ENCODE measurements at places on chromosomes 4 and X. TPM values are rescaled to one million over a fixed set of nuclear protein-coding genes. Genes with fewer than 3 reads are reported as not detected.

Gene TDO2
- not detected for total RNA-seq

DNA sequence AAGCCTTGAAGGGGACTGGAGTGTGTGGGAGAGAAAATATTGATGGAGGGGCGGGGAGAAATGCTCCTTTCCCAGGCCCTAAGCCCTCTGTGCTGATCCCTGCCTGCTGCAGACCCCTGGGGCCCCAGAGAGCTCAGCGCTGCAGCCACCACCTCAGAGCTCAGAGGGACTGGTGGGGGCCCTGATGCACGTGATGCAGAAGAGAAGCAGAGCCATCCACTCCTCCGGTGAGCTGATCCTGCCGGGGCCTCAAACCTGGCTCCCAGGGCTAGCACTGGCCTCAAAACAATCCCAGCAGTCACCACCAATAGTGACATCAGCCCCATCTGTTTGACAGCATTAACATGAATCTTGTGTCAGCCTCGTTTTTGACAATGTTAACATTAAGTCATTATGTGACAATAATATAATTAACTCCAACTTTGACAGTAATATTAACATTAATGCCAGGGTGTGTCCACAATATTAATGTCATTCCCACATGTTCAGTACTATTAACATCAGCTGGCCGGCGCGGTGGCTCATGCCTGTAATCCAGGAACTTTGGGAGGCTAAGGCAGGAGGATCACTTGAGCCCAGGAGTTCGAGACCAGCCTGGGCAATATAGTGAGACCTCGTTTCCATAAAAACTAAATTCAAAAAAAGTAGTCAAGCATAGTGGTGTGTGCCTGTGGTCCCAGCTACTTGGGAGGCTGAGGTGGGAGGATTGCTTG is 5.8 kb downstream of the WAS start:
- DNase-seq: no peak

- peak; percentile 10 for DNase-seq
Measured at GRCh38 chr4:174538123-174538875, 16.0 kb upstream of the HPGD start.

DNA sequence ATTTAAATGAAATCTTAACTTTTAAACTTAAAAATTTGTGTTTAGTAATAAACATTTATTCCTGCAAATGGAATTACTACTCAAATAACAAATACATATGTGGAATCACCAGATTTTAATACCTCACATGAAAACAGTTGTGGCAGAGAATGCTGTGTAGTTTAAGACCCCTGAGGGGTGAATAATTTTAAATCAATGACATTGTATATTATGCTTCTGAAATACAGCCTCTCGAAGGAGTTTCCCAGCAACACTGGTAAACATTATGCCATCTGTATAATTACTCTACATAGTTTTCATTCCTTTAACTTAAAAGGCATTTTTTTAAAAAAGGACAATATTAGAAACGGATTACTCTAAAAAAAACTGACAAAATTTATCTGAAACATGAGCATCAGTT is 2313.3 kb downstream of the ARAP2 start:
- DNase-seq: no peak

- no peak for DNase-seq
Measured at GRCh38 chr4:71697031-71697430, 86.8 kb downstream of the GC start.

- DNase-seq: no peak
Measured at GRCh38 chr4:54317690-54318089, 88.6 kb downstream of the PDGFRA start.

DNA sequence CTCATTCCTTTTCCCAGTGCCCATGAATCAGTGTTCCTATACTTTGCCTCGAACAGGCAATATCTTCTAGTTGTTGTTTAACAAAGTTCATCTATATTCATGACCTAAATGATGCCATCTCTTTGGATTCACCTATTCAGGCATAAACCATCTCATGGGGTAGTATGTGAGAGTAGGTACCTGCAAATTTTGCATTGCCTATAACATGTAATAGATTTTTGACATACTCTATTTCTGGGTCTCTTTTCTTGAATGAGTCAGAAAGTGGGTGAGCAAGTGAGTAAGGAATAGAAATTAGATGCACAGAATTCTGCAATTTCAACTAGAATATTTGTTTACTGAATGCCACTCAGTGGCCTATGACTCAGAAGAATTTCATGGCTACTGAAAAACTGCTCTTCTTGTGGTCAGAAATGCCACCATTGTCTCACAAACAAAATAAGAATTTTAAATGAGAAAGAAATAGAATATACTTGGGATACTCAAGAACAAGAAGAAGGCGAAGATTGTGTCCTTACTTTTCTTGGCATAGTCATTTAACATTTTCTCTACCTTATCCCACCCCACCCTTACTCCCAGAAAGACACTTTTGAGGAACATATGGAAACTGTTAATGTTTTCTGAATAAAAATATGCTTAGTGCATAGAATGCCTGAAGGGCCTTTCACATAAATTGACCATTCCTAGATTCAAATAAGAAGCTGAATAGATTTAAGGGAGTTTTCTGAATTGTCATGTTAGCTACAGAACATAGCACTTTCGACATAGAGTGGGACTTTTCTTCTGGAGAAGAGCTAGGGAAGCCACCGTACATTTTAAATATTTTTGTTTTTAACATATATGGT is 86.8 kb downstream of the HHIP start:
- no peak for DNase-seq

DNA sequence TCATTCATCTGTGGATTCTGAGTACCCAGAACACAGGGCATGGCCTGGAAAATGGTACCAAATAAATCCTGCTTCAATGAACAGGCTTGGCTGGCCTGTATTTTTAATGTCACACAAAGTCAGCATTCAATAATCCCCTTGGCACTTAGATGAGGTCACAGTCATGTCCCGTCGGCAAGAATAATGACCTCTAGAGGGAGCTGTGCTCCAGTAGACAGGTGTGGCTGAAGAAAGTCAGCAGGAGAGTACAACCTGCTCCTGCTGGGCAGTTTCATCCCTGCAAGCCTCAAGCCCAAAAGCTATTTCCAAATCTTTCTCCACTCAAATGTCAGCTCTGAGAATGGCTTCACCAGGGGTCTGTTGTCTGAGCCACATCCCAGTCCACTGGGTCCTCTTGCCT is 404.0 kb upstream of the F9 start:
- peak; percentile 24 for DNase-seq

- DNase-seq: no peak
Measured at GRCh38 chr4:41408859-41409593, 128.9 kb upstream of the LIMCH1 start.

DNA sequence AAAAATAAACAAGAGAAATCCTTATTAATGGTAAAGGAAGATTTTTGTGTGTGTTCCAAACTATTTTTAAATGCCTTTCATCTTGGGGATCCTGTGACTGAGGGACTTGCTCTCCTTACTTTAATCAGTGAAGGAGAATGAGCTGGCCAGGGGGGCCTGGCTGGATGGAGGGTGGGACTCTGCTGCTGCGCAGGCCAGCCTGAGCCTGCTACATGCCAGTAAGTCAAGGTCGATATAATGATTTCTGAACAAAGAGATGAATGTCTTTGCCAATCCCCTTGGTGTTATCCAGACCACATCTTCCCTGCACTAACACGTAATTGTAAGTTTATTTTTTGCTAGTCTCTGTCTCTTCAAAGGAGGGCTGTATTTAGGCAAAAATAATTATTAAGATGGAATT is 1679.2 kb upstream of the TENM3 start:
- no peak for DNase-seq

DNA sequence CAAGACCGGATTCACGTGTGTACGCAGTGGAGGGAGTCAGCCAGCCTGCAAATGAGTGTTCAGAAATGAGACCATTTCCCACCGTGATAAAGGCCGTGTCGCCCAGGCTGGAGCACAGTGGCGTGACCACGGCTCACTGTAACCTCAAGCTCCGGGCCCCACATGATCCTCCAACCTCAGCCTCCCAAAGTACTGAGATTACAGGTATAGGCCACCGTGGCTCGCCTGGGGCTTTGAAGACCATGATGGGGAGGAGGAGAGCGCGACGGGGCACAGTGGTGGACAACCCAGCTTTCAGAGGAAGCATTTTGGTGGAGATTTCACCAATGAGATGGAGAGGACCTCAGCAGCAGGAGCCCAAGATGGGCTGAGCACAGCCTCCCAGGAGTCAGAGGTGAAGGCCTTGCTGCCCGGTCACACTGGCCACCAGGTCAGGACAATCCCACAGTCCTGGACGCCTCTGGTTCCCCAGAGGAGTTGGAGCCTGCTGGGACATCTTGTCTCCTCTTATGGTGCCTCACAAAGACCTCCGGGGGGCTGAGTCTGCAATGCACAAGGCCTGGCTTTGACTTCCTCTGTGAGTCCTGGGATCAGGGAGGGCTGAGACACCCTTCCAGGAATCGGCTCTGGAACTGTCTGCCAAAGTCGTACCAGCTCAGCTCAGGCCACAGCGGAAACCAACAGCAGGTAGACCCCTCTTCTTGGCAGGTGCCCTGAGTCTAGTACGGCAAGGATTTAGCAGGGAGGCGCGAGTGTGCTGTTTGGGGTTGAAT is 22.4 kb upstream of the MXD4 start:
- DNase-seq: no peak

DNA sequence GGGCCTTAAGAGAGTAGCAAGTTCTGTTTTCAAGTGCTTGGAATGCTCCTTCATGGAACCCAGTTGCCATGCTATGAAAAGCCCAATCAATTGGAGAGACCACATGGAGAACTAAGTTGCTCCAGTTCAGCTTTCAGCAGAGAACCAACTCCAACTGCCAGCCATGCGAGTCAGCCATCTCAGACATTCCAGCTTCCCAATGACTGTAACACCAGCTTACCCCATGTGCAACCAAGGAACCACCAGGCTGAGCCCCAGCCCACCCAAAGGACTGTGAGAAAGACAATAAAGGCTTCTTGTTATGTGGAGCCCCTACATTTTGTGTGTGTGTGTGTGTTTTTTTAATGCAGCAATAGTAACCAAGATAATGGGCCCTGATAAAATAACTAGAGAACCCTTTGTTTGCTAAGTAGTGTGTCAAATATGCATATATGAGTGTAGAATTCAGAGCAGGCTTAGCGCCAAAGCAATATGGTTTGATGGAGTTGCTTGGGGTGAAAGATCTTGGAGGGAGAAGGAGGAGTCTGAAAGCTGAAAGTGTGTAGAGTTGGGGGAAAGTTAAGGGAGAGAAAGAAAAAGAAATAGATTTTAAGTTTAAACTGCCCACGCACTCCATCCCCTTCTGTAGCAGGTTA is 35.0 kb upstream of the CCKAR start:
- no peak for DNase-seq

- no peak for DNase-seq
Measured at GRCh38 chrX:45424326-45424725, 223.7 kb upstream of the DIPK2B start.

DNA sequence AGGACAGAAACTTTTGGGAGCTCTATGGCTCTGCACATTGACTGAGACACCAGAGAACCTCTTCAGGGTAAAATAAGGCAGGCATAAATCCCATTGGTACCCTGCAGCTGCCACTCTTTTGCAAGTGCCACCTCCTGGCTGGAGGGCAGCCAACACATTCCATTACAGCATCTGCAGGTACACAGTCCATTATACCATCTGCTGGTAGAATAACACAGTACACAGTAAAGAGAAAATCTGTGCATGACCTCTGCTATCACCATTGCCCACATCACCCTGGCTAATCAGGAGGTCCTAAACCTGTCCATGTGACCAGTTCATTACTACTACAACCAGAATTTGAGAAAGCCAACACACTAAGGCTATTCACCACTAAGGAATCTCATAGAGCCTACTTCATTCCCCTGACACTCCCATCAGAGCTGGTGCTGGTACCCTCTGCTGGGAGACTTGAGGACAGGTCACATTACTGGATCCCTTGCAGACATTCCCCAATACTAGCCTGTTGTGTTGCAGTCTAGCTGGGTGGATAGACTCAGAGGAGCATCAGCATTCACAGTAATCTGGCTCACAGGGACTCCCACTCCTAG is 176.2 kb upstream of the TACR3 start:
- no peak for DNase-seq

Data from activated CD8-positive, alpha-beta T cell treated with anti-CD3 and anti-CD28 coated beads for 36 hours (primary cell).